Stimulated activated CD4-positive, alpha-beta T cell treated with anti-CD3 and anti-CD28 coated beads, Interleukin-1b, Interleukin-23, amount 100 ng/mL, for 24 hours (primary cell): ENCODE measurements at places on chromosomes 1 and 21.

DNA sequence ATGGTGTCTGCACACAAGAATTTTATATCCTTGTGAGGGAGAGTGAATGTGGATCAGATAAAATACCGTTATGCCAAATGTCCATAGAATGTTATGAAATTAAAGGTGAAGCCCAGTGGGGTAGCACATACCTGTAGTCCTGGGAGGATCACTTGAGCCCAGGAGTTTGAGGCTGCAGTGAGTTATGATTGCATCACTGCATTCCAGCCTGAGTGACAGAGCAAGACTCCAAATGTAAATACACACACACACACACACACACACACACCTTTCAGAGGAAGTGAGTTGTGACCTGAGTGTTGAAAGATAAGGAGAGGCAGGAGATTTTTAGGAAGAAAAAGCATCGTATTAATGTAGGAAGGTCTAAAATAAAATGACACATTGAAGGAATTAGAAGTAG lies 28.1 kb upstream of the ZYG11A start:
- no peak for DNase-seq

- no peak for DNase-seq
Measured at GRCh38 chr1:244209955-244210354, 158.9 kb downstream of the ZBTB18 start.

DNA sequence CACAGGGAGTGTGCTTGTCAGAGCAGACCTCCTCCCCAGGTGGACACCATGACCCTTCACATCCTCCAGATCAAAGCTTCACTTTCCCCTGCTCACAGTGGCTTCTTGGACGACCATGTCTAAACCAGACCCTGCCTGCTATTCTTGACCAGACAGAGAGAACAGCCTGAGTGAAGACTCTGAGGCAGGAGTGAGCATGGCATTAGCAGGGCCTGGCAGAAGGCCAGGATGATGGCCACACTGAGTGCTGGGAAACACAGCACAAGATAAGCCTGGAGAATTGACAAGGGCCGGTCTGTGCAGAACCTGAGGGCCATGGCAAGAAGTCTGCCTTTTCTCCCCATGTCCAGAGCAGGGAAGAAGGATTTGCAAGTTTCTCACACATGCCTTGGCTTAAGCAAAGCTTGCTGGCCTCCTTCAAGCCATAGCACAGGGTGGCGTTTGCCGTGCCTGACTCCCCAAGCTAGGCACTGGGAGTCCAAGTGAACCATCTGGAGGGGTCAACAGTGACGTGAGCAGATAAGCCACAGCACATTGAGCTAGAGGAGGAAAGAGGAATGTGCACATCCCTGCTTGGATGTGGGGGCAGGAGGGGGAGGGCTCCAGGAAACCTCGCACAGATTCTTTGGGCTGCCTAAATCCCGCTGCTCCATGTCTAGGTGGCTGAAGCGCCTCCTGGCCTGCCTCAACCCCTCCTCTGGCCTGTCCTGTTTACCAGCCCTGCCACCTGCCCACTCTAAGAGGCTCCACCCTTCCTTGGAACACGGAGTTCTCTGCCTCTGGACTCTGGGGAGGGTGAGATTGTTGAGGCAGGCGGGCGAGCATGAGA lies 87.1 kb downstream of the CD58 start:
- no peak for DNase-seq

DNA sequence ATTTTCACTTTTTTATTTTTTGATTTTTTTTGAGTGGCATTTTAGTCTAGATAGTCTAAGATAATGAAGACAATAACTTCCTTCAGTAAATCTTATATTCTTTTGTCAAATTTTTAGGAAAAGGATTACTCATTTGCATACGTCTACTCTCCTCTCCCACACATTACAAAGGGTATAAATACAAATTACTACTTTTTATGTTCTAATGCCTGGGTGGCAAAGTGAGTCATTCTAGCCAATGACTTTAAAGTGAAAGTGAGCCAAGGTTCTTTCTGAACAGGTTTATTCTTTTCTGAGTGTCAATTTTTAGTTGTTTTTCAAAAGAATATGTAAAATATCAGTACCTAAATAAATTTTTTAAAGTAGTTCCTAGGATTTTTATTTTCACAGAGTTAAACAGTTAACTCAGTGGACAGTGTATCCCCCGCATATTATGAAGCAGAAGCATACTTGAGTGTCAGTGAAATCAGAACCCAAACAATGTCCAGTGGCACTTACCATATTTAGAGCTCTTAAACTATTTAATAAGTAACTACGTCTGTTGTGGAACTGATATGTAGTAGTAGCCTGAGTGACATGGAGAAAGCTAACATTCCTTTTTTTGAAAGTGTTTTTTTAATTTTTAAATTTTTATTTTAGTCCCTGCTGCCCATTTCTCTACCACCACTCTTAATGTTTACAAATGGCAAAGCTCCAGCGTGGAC lies 141.7 kb downstream of the PHTF1 start:
- no peak for DNase-seq

- DNase-seq = no peak
Measured at GRCh38 chr1:55500601-55501000, 285.4 kb upstream of the USP24 start.

DNA sequence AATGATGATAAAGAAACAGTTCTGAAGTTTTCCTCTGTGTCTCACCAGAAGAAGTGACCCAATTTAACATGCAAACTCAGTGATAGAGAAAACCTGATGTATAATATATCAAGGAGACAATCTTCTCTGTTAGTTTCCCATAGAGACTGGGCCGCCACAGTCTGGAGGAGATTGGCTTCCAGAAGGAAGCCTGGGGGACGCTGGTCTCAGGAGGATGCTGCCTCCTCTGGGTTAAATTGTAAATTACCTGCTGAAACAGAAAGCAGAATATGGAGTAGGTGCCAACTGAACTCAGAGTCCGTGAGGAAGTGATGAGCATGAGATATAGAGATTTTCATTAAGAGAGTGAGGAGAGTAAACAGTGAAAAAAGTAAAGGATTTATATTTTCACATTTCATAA lies 15.8 kb downstream of the OR14I1 start:
- DNase-seq = no peak

- DNase-seq = no peak
Measured at GRCh38 chr1:159951016-159951415, 3.0 kb downstream of the SLAMF9 start.

DNA sequence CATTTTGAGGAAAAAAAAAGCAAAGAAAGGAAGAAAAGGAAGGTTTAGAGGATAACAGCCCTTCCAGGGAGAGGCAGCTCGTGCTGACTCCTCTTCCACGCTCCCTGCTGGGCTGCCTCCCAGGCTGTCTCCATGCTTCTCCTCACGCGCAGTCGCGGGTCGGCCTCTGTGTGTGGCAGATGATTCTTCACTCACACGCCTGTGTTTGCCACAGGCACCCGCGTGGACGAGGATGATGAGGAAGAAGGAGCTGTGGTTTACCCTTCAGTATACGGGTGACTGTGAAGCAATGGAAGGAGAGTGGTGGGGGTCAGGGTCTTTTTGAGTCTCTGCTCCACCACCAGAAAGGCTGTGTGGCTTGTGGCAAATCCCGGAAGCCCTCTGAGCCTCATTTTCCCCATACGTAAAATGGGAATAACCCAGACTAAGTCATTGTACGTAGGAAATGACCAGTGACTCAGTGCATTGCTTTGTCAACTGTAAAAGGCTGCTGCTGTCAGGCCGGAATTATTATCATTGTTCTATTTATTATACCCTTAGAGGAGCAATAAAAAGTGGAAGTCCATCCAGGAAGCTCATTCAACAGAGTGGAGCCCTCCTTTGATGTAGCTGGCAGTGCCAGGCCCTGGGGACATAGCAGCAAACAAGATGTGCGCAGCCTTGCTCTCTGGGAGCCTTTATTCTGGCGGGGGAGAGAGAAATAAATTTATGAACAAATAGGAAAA lies 11.9 kb upstream of the SH2D2A start:
- DNase-seq = no peak

GRCh38 chr1:210920716-210921694 lies 212.9 kb downstream of the KCNH1 start:
- no peak for DNase-seq

DNA sequence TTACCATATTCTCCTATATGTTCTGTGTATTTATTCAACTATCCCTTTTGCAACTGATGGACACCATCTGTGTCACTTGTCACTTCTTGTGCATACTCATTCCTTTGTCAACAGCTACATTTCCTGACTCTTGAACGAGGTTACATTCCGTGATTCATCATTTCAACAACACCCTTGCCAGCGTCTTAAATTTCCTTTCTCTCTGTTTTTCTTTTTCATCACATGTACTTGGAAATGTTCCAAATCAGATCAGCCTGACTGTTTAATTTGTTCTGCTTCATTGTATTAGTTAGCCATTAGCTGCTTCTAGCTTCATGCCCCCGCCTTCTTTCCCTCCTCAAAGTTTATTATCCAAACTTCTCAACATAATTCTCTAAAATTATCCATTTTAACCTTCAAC lies 173.0 kb downstream of the ADGRL4 start:
- no peak for DNase-seq

DNA sequence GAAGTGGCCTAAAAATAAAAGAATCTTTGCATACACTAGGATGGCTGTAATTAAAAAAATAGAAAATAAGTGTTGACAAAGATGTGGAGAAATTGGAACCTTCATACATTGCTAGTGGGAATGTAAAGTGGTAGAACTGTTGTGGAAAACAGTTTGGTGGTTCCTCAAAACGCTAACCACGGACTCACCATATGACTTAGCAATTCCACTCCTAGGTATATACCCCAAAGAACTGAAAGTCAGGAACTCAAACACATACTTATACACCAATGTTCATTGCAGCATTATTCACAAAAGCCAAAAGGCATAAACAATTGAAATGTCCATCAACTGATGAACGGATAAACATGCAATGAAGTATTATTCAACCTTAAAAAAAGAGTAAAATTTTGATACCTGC lies 10.8 kb upstream of the HMGCL start:
- no peak for DNase-seq

DNA sequence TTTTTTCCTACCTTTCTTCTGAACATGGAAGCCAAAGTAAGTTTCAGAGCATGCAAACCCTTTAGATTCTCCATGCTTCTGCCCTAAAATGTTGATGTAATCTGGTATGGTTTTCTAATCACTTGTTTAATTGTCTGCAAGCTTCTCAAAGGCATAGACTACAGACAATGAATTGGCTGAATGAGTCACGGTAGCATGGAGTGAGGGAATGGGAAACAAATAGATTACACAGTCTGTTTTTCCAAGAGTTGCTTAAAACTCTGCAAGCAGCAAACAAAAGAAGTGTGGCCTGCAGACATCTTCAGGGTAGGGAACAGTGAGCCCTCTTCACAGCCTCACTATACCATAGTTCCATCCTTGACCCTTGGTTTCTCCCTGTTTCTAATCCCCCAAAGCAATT lies 326.0 kb downstream of the BARHL2 start:
- no peak for DNase-seq

GRCh38 chr1:221408117-221408803 lies 333.6 kb downstream of the DUSP10 start:
- DNase-seq = no peak

DNA sequence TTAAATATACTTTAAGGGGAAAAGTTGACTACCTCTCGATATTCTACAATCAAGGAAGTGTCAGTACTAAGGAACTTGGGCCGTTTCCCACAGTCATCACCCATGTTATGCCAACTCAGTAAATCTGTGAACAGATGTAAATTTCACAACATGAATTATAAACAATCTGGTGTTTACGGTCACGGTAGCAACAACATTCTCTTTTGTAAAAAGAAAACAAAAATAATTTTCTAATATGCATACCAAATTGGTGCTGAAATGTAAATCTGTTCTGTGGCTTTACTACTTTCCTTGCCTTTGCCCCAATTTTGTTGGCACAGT lies 1.2 kb downstream of the SH3GLB1 start:
- DNase-seq = no peak
